Activated CD8-positive, alpha-beta memory T cell treated with anti-CD3 and anti-CD28 coated beads for 48 hours (primary cell): ENCODE measurements at places on chromosomes 4 and X.

GRCh38 chrX:13412208-13412600 lies 92.4 kb upstream of the ATXN3L start:
- DNase-seq: no peak

DNA sequence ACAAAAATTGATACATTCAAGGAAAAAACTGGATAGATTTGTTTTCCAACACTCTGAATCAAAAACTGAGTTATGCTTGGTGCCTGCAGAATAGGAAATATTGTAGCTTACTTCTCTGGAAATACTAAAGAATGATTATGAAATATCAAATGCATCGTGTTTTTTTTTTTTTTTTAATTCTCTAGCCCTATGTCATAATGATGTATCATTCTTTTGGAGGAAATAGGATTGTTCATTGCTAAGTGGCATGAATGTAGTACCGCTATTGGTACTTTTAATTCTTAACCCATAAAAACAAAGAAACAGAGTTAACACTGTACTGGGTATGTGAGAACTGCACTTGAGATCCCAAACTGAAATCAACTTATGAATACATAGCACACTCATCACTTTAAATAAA lies 7.6 kb upstream of the FAM200B start:
- no peak for DNase-seq

DNA sequence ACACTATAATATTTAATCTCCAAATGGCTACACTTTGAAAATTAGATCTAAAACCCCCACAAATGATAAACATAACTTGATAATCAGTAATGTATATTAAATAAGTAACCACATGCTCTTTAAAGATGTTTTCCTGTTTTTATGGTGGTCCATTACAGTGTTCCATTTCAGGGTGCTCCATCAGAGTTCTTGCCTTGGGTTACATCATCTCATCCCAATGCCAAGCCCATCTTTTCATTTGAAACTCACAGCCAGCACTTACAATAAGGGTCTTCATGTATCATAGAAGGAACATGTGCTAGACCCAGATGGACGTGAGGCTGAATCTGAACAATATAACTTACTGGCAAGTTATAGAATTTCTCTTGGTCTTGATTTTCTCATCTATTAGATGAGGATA lies 10.5 kb upstream of the PAQR3 start:
- DNase-seq: no peak

- no peak for DNase-seq
Measured at GRCh38 chr4:36553029-36553428, 271.6 kb downstream of the DTHD1 start.

GRCh38 chrX:71996826-71997225 lies 86.2 kb downstream of the NHSL2 start:
- no peak for DNase-seq

DNA sequence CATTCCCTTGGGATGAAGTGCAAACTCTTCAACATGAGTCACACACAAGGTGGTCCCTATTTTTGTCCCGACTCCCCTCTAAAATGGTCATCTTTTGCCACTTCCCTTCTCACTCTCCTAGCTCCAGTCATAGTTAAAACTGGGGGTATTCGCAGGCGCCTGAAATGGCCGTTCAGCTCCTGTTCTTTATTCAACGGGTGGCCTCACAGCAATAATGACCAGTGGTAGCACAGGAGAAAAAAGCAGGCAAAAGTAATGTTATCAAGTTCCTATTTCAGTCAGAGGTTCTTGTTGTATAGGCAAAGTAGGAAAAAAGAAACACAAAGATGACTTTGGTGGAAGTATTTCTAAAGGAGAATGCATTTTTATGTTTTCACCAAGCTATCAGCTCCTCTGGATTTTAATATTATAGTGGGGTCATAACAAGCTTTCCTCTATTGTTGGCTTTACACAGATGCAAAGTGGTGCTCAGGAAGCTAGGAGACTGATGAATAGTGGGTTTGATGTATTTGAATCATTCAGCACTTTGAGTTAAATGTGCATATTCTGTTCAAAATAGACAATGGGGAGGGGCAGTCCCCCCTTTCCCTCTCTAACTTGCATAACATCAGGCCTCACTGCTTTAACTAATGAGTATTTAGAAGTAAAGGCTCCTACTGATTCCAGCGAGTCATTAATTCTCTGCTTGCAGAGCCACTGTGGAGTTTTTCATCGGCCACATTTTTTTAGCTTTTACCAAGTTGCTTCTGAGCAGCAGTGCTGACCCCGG lies 171.2 kb upstream of the NDP start:
- no peak for DNase-seq

- no peak for DNase-seq
Measured at GRCh38 chr4:26687728-26688127, 103.8 kb downstream of the TBC1D19 start.

- no peak for DNase-seq
Measured at GRCh38 chr4:13202701-13203100, 281.4 kb downstream of the RAB28 start.

GRCh38 chrX:1555370-1555769 lies 18.4 kb upstream of the P2RY8 start:
- no peak for DNase-seq

- no peak for DNase-seq
Measured at GRCh38 chr4:146407257-146407656, 114.5 kb downstream of the SLC10A7 start.

GRCh38 chr4:18227880-18228279 lies 206.3 kb upstream of the LCORL start:
- no peak for DNase-seq

DNA sequence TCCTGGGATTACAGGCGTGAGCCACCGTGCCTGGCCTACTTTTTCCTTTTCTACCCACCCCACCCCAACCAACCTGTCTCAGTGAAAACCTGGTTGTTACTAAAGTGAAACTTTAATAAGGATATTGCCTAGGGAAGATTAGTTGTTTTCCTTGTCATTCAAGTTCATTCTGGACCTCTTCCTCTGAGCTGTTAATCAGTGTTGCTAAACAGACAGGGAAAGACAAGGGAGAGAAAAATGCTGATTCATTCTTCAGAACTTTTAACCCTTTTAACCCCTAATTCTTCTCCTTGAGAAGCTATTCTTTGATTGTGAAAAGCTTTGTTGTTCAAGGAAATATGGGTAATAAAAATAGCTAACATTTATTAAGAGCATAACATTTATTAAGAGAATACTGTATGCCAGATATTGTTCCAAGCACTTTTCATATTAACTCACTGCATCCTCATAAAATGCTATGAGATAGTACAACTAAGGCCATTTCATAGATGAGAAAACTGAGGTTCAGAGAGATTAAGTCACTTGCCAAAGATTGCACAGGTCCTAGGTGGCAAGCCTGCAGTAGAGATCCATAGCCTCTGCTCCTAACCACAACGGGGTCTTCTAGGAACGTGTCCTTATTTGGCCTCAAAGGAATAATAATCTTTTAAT lies 34.8 kb downstream of the OSTC start:
- DNase-seq: no peak

GRCh38 chrX:130704053-130705038 lies 198.7 kb downstream of the ENOX2 start:
- DNase-seq: no peak

DNA sequence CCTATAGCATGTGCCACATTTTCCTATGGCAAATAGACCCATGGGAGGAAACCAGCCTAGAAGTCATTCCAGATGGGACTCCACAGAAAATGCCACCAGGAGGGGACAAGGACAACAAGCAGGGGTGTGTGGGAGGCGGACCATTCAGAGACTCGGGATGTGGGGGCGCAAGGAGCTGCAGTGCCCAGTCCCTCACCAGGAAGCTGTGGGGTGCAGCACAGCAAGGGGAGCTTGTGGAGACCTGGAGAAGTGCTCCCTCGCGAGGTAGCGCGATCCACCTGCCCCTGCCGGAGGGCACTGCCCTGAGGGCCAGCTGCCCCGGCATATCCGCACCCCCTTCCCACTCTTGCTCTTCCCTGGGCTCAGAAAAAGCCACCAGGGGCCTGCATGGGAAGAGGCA lies 45.5 kb upstream of the C4orf50 start:
- no peak for DNase-seq

DNA sequence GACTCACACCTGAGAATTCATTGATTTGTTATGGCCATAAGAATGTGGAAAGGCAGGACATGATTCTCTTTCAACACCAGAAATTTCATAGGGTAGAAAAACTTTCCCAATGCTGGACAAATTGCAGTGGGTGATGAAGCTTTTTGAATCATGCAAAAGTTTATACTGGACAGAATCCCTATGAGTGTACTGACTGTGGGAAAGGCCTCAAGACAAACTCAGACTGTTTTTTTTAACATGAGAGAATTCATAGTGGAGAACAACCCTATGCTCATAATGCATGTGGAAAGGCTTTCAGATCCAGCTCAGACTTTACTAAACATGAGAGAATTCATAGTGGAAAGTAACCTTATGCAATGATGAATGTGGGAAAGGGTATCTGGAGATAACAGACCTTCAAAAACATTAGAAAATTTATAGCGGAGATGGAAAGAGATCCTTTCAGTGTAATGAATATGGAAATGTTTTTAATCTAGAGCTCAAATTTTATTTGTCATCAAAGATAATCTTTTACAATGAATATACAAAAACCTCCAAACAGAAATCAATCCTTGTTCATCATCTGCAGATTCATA lies 36.2 kb upstream of the MAGED1 start:
- DNase-seq: no peak

DNA sequence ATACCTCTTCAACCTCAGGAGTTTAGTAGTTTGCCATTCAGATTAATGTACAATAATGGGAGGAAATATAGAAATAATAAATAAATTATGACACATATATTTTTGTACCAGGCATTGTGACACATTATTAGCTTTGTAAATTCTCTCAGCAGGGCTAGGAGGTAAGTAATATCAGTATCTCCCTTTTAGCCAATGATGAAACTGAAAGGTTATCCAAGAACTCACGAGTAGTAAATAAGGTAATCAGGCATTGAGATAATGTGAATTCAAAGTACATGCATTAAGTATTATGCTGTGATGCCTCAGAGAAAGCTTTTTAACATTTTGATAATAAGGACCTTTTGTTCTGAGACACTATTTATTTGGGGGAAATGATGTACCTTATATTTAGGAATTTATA lies 5.3 kb upstream of the ARAP2 start:
- DNase-seq: no peak

- no peak for DNase-seq
Measured at GRCh38 chrX:38692961-38693360, 108.3 kb upstream of the MID1IP1 start.

GRCh38 chr4:10098780-10099160 lies 17.8 kb downstream of the WDR1 start:
- DNase-seq: no peak

DNA sequence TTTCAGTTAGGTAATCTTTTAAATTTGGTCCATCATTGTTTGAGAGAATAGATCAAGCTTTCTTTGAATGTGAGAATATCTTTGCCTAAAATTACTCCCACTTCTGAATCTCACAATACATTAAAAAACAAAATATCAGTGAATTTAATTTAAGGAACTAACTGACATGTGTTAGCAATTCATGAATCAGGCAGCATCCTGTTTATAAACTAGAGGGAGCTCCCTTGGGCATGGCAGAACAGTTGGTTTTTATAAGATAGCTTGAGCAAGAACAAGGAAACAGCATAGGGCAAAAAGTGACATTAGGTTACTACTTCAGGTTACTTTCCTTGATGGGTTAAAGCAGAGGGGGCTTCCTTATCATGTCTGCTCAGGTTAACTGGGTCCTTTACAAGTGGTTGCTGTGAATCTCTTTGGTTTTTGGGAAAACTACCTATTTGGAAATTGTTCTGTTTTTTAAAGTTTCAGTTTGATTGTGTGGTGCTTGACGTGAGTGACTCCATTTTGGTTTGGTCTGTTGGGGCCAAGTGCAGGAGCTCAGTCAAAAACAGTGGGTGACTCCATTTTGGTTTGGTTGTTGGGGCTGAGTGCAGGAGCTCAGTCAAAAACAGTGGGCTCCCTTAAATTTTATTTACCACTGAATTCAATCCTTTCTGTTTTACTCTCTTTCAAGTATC lies 68.0 kb downstream of the PPEF2 start:
- DNase-seq: no peak

- DNase-seq: no peak
Measured at GRCh38 chr4:107685740-107686139, 34.3 kb downstream of the PAPSS1 start.

GRCh38 chr4:155353923-155354540 lies 22.7 kb downstream of the MAP9 start:
- DNase-seq: no peak

- DNase-seq: no peak
Measured at GRCh38 chr4:129355516-129355915, 259.6 kb downstream of the C4orf33 start.

GRCh38 chr4:9899306-9900055 lies 118.0 kb downstream of the DRD5 start:
- DNase-seq: no peak

GRCh38 chr4:85910985-85911384 lies 436.0 kb downstream of the ARHGAP24 start:
- DNase-seq: no peak

GRCh38 chr4:126318376-126318775 lies 1003.6 kb downstream of the FAT4 start:
- DNase-seq: no peak

DNA sequence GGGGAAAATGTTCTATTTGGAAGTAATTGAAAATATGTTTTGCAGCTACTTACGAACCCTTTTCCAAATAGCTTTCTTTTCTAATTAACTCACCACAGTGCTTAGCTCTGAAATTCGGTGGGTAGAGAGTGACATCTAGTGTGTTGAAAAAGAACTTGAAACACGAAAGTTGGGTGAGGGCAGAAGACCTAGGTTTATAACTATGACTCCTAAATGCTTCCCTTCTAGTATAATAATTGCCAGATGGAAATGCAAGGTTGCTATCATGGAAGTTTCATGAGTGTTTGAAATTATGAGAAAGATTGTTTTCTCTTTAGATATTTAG lies 77.3 kb upstream of the NOCT start:
- no peak for DNase-seq

GRCh38 chrX:118062817-118063615 lies 53.6 kb downstream of the KLHL13 start:
- DNase-seq: no peak

DNA sequence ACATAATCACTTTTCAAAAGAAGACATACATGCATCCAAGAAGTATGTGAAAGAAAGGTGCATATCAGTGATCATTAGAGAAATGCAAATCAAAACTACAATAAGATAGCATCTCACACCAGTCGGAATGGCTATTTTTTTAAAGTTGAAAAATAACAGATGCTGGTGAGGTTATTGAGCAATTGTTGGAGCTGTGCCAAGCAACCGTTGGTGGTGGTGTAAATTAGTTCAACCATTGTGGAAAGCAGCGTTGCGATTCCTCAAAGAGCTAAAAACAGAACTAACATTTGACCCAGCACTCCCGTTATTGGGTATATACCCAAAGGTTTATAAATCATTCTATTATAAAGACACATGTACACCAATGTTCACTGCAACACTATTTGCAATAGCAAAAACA lies 14.2 kb downstream of the COX7B2 start:
- no peak for DNase-seq

- no peak for DNase-seq
Measured at GRCh38 chr4:167232805-167233684, 1.2 kb downstream of the SPOCK3 start.

GRCh38 chr4:90093526-90093925 lies 33.7 kb upstream of the CCSER1 start:
- no peak for DNase-seq
